ENCODE measurements at places on chromosomes 2 and 18.

GRCh38 chr2:118146315-118147283, 58.3 kb downstream of the INSIG2 start:
- DNase-seq, result no peak

DNA sequence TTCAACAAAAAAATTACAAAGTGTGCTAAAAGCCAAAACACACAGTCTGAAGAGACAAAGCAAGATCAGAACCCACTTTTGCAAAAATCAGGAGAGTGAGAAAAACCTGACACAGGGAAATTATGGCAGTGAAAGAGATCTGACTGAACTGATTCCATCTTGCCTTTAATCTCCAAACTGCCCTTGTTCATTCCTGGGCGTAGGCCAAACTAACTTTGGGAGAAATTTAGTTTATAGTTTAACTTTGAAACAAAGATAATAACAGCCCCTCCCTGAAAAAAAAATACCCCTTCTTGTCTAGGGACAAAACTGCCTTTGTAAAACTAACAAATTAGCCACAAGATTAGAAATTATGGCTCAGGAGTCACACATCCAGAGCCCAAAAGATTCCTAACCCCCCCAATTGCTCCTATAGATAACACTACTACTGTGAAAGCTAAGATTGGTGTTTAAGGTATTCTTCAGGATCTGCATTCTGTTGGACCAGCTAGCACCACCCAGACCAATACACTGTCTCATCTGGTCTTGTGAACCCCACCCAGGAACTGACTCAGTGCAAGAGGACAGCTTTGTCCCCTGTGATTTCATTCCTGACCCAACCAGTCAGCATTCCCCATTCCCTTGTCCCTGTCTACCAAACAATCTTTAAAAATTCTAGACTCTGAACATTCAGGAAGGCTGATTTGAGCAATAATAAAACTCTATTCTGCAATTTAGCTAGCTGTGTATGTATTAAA, 226.1 kb upstream of the SH3BP4 start:
- no peak for DNase-seq

- DNase-seq, result no peak
These were observed 72.4 kb downstream of the ID2 start for GRCh38 chr2:8754106-8754776.

- DNase-seq, result no peak
These were observed 165.6 kb downstream of the TMEFF2 start for GRCh38 chr2:192029089-192029488.

DNA sequence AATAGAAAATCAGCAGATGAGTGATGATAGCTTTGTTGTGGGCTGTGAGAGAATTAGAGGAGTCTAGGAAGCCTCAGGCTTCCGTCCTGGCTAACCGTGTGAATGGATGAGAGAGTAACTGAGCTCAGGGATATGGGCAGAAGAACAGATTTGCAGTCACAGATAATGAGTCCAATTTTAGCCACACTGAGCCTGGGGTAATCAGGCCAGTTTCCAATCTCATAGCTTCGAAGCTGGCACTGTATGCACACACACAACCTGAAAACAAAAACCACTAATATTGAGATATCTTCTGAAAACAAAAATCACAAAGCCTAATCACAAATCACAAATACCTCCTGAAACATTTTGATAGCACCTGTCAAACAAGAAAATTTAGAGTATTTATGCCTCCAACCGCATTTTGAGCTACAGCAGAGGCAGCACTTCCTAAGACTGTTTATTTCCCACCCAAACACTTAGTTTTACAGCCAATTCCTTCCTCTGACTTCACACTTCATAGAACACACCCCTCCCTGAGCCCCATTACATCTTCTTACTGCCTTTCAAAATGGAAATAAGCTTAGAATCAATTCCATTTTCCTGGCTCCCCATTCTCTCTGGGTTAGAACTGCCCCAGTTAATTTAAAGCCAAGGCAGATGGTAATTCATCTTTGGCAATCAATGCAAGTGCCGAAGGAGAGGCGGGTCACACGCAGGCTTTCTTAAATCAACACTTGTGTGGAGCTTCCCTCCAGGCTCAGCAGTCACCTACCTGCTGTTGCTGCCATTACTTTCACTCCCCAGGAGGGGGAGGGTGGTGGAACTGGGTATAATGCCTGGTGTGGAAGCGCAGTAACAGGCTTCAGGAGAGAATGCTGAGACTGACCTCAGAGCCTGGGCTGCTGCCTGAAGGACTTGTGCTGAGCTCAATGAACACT, 18.9 kb downstream of the TTR start:
- no peak for DNase-seq

GRCh38 chr2:156400706-156401678, 35.2 kb upstream of the GPD2 start:
- DNase-seq, result peak; percentile 47

GRCh38 chr2:155994315-155994714, 338.2 kb downstream of the NR4A2 start:
- no peak for DNase-seq

DNA sequence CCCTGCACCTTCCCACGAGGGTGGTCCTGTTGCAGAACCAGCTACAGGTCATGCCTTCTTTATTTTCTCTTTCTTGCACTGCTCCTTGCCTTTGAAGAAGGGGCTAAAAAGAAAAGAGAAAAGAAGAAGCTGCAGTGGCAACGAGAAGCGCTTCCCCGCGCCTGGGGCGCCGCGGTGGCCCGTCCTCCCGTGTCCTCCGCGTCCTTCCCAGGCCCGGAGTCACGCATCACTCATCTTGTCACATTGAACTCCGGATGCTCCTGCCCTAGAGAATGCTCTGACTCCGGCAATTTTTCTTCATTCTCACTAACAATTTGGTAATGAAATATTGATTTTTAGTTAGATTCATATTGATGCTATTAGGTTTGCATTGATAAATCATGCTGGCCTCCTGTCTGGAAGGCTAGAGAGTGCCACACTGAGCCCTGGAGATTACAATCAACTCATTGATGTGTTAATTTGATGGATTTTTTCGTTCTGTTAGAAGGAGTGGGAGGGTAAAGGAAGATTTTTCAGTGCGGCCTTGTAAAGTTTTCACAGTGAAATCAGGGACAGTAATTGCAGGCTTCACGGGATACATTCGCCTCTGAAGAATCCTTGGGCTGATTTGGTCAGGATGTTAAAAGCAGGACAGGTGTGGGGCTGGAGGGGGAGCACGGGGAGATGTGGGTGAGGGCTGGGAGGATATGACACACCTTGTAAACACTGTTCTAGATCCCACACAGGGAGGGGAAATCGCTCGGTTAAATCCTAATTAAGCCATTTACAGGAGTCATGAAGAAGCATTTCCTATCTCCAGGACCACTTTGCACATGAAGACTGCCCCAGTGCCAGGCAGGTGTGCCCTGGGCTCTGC, 349.3 kb downstream of the ZNF516 start:
- no peak for DNase-seq

DNA sequence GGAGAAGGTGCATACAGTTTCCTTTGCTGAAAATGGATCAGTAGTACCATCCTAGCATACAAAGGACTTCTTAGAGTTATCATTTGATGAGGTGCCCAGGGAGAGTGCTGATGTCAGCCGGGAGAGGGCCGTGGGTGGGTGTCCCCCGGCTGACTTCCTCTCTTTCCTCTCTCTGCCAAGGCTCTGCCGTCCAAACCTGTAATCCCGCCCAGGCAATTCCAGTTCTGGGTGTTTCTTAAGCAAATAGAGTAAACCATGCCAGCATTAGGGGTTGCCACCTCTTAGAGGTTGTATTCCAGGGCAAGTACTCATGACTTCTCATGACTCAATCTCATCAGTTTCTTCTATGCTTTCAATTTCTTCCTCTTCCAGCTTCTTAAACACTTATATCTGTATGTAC, 117.2 kb downstream of the GATA6 start:
- DNase-seq, result no peak

GRCh38 chr18:42922363-42922762, 193.1 kb downstream of the RIT2 start:
- DNase-seq, result no peak

- DNase-seq, result no peak
These were observed 32.8 kb downstream of the TMEM163 start for GRCh38 chr2:134685967-134686366.

GRCh38 chr2:109256111-109256510, 127.1 kb downstream of the SH3RF3 start:
- no peak for DNase-seq

Data from NCI-H1417 treated with DMSO at 0.1 percent for 48 hours (cell line).